ENCODE measurements at places on chromosomes 4 and X.

- DNase-seq = no peak
These were observed 1469.0 kb downstream of the TECRL start for GRCh38 chr4:62940229-62940628.

DNA sequence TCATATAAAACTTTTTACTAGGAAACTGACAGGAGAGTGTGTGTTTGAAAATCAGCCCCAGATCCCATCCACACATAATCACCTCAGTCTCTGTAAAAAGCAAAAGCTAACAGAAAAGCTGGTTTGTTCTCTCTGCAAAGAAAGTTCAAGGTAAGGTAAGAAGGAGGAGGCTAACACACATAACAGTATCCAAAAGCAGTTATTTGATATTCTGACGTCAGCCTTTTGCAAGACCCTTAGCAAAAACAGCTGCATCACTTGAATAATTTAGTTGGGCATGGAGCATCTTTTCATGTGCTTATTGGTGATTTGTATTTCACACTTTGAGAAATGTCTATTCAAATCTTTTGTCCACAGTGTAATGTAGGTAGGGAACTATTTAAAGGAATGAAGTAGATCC, 5.5 kb downstream of the TCEAL9 start:
- DNase-seq = no peak

DNA sequence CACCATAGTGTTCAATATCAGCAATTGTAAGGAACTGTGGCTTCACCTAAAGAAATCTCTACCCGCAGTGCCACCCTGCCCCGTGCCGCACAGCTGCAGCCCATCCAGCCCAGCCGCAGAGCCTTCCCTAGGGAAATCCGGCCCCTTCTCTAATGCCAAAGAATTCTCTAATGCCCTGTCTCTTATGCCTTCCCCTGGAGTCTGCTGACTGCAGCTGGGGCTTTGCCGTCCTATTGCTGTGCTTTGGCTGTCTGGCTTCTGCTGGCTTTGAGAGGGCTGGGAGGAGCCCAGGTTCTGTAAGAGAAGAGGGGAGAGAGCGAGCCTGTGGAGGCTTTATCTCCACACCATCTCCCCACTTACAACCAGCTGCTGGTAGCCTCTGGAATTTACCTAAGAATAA, 85.9 kb upstream of the HELT start:
- no peak for DNase-seq

GRCh38 chrX:11210415-11210801, 82.8 kb upstream of the AMELX start:
- no peak for DNase-seq

DNA sequence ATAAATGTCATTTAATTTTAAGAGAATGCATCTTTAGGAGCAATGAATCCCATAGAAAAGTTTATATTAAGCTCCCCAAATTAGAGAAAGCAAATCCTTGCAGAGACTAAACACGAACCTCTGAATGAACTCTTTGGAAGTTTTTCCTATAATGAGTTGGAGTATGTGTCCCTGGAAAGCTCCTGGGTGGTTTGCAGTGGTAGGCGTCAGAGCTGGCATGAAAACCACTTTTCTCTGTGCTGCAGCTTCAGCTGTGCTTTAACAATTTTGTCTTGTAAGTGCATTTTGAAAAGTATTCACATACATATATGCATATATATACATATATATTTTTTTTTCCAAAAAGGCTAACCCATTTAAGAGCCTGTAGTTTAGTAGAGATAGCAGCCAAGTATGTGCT, 148.7 kb upstream of the TBC1D9 start:
- no peak for DNase-seq

- DNase-seq = no peak
These were observed 3.4 kb downstream of the SMR3A start for GRCh38 chr4:70364002-70364401.

- DNase-seq = no peak
These were observed 79.6 kb downstream of the COMMD8 start for GRCh38 chr4:47383829-47384427.

- no peak for DNase-seq
These were observed 2.1 kb downstream of the LOC101059915 start for GRCh38 chrX:71669492-71669891.

DNA sequence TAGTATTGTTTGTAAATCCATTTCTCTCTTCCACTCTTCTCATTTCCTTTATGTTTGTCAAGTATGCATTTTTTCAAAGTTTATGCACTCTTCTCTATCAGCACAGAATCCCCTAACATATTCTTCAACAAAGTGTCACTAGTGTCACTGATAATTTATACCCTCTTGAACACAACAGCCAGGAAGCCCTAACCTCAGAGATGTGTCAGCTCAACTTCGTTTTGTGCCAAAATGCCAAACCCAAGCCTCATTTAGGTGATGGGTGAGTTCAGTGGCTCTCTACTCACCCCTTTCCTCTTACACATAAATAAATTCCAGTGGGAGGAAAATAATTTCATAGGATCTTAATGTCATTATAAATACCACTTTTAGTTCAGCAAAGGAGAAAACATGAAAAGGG, 22.4 kb upstream of the P2RY10 start:
- DNase-seq = no peak

GRCh38 chr4:150769248-150769647, 187.3 kb downstream of the MAB21L2 start:
- DNase-seq = peak; percentile 13

DNA sequence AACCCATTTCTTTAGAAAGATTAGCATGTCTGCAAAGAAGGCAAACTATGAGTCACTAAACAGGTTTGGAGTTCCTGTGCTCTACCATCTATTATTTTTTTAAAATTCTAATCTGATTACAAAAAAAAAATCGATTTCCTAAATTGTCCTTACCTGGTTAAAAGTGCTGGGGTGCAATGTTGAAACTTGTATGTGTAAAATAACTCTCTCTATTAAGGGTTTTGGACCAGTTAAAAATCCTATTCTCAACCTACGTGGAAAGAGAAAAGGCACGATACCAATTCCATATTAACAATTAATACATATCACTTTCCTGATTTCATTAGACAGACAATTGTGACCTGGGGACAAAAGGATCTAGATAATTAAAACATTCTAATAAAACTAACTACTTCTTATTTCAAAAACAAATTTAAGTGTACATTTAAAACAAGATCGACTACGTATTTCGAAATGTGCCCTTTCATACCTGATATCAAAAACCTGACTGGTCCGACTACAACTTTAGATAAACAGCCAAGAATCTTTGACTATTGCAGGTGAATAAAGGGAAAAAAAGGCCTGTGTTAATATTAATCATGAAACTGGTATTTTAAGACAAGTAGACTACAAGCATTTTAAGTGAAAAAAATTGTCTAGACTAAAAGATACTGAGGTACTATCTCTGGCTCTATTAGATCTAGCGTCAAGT, 21.2 kb downstream of the AADAT start:
- no peak for DNase-seq

- DNase-seq = no peak
These were observed 984.4 kb downstream of the RAB28 start for GRCh38 chr4:12499693-12500092.

GRCh38 chr4:165204462-165204830, 2.9 kb upstream of the KLHL2 start:
- no peak for DNase-seq

- DNase-seq = no peak
These were observed 18.1 kb downstream of the USP38 start for GRCh38 chr4:143202824-143203223.

DNA sequence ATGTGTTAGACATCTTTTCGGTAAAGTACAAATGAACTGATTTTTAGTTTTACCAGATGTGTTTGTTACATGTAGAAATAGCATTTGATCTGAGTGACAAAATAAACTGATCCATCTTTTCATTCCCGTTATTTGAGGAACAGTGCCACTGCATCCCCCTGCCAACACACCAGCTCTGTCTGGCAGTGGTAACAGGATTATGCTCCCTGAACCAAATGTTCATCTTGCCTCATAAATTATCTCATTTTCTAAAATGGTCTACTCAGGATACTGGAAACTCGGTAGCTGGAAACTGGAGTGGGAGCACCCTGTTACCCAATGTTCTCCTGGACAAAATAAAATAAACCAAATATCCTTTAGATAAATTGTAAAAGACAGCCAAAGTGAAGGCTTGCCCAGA, 171.6 kb downstream of the FAT4 start:
- DNase-seq = no peak
